ENCODE measurements at places on chromosomes 16 and 17.

DNA sequence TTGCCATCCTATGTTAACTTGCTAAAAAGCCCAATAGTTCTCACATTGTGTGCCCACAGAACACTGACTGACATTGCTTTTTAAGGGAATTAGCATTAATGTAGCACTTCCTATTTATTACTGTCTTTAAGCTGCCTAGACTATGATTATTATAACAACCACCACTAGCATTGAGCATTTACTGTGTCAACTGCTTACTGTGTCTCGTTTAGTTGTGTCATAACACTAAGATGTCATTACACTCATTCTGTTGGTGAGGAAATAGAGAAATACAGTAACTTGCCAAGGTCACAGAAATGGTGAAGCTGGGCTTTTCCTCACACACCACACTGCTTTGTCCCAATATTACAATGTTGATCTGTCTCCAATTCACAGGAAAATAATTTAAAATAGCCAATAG lies 30.2 kb downstream of the TRIM25 start:
- no peak for DNase-seq

DNA sequence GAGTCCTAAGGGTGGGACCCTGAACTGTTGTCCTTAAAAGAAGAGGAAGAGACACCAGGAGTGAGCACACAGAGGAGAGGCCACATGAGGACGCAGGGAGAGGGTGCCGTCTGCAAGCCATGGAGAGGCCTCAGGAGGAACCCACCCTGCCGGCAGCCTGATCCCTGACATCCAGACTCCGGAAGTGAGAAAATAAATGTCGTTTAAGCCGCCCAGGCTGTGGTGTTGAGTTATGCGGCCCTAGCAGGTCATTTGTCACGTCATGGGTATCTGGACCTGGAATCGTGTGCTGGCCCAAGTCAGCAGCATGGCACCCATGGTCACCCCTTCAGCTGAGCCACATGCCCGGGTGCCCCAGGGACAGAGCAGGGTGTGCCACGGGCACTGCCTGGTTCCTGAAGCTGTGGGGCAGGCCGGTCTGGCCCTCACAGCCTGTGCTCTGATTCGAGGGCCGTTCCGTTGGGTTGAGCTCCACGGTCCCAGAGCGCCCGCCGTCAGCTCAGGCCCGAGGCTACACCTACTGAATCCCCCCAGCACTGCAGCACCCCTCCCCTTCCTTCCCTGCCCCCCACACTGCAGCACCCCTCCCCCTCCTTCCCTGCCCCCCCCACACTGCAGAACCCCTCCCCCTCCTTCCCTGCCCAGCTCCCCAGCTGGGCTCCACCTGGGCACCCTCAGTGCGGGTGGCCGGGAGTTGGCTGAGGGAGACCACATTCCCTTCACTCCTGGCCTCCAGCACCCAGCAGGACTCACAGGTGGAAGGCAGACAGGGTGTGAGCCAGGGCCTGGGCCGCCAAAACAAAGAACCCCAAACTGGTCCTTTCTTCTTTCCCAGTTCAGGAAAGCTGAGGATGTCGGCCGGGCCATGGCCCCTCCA lies 2.7 kb upstream of the CCDC57 start:
- DNase-seq, result no peak

- DNase-seq, result no peak
These were observed 12.6 kb upstream of the DNASE1 start for GRCh38 chr16:3641801-3642396.

DNA sequence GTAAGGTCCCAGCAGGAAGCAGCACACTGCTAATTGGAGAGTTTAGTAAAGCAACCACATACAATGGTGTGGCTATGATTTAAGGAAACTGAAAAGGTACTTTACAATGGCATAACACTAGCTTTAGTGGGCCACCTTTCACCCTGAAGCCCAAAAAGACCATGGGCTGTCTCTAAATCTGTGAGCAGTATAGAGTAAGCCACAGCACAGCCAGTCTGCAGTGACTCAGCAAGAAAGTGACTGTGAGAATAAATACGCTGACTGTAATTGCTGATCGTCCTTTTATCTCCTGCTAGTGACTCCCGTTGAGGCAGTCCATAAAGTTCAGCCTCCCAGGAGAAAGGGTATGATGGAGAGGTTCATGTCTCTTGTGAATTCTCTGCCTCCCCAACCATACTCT lies 679.8 kb upstream of the KIF2B start:
- DNase-seq, result no peak

- no peak for DNase-seq
These were observed 21.5 kb upstream of the EEF2K start for GRCh38 chr16:22184615-22184968.

- no peak for DNase-seq
These were observed 48.4 kb downstream of the COX4I1 start for GRCh38 chr16:85847681-85848601.

DNA sequence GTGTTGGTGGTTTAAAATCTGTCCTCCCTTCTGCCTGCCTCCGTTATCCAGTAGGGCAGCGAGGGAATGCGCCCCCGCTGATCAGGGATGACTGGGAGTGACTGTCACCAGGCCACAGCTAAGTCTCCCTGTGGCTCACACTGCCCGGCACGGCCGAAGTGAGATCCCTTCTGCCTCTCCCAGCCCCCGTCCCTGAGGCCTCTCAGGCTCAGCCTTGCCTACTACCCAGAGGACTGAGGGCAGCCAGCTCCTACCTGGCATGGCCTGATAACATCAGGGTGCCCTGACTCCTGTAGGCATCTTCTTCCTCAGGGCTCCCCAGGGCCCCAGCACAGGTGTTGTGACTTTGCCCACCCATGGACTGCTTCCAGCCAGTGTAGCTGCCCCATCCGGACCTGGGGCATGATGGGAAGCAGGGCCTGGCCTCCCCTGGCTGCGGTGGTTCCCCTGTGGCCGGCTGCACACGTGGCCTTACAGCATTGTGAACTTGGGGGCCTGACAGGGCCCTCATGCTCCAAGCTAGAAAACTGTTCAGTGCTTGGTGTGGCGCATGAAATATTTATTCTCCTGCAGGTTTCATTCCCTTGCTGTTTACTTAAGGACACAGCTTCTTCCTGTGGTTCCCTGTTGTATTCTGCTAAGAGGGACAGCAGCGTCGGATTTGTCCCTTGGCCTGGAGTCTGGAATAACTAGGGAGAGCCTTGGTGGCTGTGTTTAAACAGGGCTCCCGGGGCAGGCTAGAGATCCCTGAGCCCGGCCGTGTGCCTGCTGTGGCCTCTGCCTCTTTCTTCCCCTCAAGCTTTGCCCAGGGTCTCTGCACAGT lies 30.0 kb downstream of the GINS2 start:
- DNase-seq, result no peak

GRCh38 chr16:28592511-28592910 lies 4.3 kb downstream of the SULT1A2 start:
- no peak for DNase-seq

DNA sequence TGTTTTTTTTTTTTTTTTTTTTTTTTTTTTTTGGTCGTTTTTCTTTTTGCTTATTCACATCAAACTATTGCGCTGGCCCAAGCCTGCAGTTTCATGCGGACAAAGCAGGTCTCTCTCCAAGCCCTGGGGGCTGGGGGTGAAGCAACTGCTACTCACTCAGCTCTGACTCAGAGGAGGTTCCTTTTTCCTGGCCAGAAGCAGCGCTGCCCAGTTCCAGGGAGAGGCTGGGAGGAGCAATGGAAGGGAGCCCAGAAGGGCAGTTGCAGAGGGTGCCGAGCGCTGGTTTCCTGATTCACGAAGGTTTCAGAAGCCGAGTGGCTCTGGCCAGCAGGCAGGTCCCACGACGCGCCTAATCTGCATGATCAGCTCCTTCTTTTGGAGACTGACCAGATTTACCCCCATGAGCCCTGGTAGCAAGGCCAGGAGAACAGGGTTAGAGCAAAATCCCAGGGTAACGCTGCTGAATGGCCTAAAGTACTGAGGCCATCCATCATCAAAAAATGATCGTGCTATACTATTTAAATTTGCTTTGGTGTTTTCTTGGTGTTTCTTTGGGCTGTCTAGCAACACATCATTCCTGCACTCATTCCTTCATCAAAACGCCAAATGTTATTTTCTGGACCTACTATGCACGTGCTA lies 144.7 kb upstream of the SOX9 start:
- no peak for DNase-seq

DNA sequence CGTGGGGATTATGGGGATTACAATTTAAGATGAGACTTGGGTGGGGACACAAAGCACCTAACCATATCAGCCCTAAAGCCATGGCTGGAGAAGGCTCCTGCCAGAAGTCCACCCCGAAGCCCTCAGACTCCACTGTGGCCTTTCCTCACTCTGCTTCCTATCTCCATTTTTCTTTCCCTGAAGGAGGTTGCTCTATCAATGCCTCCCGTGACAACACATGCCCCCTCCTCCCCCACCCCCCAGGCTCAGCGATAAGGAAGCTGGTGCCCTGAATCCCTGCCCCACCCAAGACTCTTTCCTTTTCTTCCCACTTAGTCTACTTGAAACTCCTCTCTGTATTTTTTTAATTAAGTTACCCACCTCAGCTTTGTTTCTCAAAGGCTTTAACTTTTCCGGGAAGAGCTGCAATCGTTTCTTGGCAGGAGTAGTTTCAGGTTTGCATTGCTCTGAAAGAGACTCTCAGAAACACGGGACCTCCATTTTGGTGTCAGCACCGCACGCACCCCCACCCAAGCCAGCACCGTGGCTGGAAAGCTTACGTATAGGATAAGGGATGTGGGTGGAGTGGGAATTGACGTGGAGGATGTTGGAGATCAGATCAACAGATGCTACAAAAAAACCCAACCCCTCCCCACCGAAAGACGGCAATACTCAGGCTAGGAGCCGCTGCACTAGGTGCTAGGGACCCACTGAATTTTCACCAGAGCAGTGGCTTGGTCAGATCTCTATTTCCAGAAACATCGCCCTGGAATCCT lies 15.2 kb upstream of the CA4 start:
- no peak for DNase-seq

- no peak for DNase-seq
These were observed 26.8 kb upstream of the TMEM220 start for GRCh38 chr17:10756619-10757018.

Measured in left renal pelvis (tissue), 4 donors.